ENCODE measurements at places on chromosomes 4 and X.
A peak's percentile ranks its signal among the peaks of the same experiment; 100 is the strongest.

DNA sequence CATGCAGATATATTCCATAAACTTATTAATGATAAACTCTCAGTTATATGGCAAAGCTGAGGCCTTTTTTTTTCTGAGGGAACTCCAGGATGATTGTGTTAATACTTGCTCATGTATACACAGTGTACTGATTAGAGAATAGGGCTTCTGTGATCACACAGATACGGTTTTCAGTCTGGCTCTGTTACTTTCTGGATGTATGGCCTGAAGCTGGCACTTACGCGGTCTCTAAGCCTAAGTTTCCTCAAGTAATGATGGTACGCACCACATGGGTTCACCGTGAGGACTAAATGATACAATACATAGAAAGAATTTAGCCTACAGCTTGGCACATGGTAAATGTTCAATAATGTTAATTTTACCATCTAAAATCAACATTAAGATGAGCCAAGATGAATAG is 73.8 kb downstream of the SEC24D start:
- peaks cover 57% of the 10 kb centered on the region for H3K36me3 ChIP-seq
- no peak overlapping the region for H3K27ac ChIP-seq
- H3K27me3 ChIP-seq: no peaks in the 10 kb centered on the region
- no peak for DNase-seq
- H3K4me1 ChIP-seq: no peaks in the 10 kb centered on the region
- no peak overlapping the region for H3K4me3 ChIP-seq

- DNase-seq: no peak
- H3K27me3 ChIP-seq: no peaks in the 10 kb centered on the region
- no peaks in the 10 kb centered on the region for H3K4me1 ChIP-seq
- H3K27ac ChIP-seq: no peak overlapping the region
- no peak overlapping the region for H3K4me3 ChIP-seq
- no peaks in the 10 kb centered on the region for H3K36me3 ChIP-seq
Observed at GRCh38 chr4:176885224-176885623, 92.5 kb upstream of the VEGFC start.

DNA sequence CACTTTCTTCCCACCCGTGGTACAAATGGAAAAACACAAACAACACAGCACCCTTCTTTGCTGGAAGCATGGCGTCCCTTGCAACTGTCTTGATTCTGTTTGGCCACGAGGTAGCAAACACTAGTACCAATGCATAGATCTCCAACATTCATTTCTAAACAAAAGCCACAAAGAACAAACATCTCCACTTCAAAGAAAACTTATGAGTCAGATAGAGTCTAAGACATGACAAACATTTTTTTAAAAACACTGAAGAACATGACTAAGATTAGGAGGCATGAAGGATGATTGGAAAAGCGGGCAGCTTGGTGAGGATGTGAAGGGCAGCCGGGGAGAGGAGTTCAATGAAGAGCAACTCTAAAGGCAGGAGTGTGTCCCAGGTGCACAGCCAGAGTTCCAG is 197.6 kb upstream of the FAM9B start:
- H3K36me3 ChIP-seq: no peaks in the 10 kb centered on the region
- no peak overlapping the region for H3K27ac ChIP-seq
- H3K4me1 ChIP-seq: no peaks in the 10 kb centered on the region
- H3K27me3 ChIP-seq: no peaks in the 10 kb centered on the region

GRCh38 chr4:30770049-30770549 is 49.9 kb downstream of the PCDH7 start:
- no peaks in the 10 kb centered on the region for H3K4me1 ChIP-seq
- no peak overlapping the region for H3K4me3 ChIP-seq
- H3K27me3 ChIP-seq: no peaks in the 10 kb centered on the region
- H3K36me3 ChIP-seq: no peaks in the 10 kb centered on the region
- no peak for DNase-seq
- no peak overlapping the region for H3K27ac ChIP-seq

- no peaks in the 10 kb centered on the region for H3K36me3 ChIP-seq
- no peaks in the 10 kb centered on the region for H3K27me3 ChIP-seq
Observed at GRCh38 chr4:157075811-157076577, at the start of gene GLRB. GLRB (plus strand) TSS chr4:157076150; CDS start chr4:157078025, 1,875 bp downstream.

DNA sequence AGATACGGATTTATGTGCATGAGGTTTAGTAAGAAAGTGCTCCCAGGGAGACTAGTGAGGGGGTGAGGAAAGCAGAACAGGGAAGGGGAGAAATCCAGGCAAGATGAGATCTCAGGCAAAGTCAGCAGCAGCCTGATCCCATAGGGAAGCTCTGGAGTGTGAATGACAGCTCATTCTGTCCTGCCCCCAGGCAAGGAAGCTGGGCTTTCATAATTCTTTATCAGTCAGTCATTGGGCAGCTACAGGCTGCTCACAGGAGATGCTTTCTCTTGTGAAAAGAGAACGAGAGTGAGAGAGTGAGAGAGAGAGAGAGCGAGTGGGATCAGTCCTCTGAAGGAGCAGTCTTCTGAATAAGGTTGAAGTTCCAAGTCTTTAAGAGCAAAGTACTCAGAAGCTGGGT is 48.1 kb downstream of the SRPX start:
- H3K27me3 ChIP-seq: no peaks in the 10 kb centered on the region
- no peak for DNase-seq
- H3K36me3 ChIP-seq: no peaks in the 10 kb centered on the region

- H3K4me1 ChIP-seq: no peaks in the 10 kb centered on the region
- peaks cover 35% of the 10 kb centered on the region for H3K36me3 ChIP-seq
- no peak overlapping the region for H3K27ac ChIP-seq
- DNase-seq: no peak
- H3K4me3 ChIP-seq: no peak overlapping the region
Observed at GRCh38 chr4:118757761-118758251, 72.6 kb downstream of the METTL14 start.

DNA sequence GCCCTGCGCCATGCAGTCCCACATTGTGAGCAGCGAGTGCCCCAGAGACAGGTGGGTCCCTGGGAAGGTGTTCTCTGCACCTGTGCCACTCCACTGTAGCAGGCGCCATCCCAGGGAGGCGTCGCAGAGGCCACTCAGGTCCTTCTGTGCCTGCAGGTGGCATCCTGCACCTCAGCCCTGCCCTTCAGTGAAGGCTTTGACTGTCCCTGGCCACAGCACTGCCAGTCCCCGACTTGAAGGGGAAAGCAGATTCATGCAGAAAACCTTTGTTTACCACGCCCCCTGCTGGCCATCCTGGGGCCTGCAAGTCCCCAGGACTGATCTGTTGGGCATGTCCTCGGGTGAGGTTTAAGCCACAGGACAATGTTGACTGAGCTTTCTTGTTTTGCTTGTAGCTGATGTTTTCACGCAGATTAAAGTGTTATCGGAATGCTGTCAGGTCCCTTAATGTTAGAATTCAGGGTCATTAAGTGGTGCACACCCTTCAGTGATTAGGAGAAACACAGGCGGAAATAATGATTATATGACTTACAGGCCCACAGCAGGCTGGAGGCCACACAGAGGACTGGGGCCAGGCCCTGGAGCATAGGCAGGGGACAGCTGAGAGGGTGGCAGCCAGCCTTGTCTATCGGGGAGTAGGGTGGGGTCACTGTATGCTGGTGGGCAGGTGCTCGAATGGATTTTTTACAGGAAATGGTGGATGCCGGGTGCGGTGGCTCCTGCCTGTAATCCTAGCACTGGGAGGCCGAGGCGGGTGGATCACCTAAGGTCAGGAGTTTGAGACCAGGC is 5.0 kb downstream of the TACC3 start:
- H3K27me3 ChIP-seq: no peaks in the 10 kb centered on the region
- peaks cover 47% of the 10 kb centered on the region for H3K4me1 ChIP-seq
- H3K27ac ChIP-seq: 0 out of 2 replicates have a peak overlapping the region, but pooled peaks have one; percentile 18
- peaks cover 93% of the 10 kb centered on the region for H3K36me3 ChIP-seq
- DNase-seq: peak; percentile 85

- H3K36me3 ChIP-seq: no peaks in the 10 kb centered on the region
- H3K4me1 ChIP-seq: no peaks in the 10 kb centered on the region
- no peak overlapping the region for H3K27ac ChIP-seq
Observed at GRCh38 chr4:1109898-1110506, 3.4 kb downstream of the RNF212 start.

DNA sequence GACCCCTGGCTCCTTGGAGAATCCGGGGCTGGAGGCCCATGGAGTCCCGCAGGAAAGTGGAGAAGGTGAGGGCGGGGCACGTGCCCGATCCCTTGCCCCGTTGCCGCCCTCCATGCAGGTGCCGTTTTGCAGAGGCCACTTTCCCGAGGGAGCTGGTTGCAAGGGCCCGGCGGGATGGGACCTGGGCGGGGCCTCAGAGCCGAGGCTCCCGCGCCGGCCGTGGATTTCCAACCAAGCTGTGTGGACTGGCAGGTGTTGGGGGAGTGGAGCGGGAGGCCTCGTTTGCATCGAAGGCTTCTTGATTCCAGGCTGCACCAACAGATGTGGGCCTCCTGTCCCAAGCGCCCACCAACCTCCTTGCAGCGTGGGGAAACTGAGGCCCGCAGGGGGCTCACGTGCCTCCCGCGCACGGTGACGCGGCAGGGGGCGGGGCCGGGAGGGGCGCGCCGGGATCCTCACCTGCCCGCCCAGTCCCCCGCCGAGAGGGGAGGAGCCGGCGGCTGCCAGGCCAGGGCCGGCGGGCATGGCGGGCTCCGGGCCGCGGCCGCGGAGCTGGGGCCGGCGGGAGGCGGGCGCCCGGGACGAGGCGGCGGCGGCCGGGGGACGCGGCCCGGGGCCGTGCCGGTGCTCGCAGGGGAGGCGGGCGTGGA is 24.9 kb downstream of the SH3BP2 start:
- H3K27me3 ChIP-seq: no peaks in the 10 kb centered on the region
- no peak for DNase-seq
- no peak overlapping the region for H3K27ac ChIP-seq
- H3K36me3 ChIP-seq: no peaks in the 10 kb centered on the region
- H3K4me1 ChIP-seq: peaks cover 5% of the 10 kb centered on the region
- no peak overlapping the region for H3K4me3 ChIP-seq

- H3K4me1 ChIP-seq: no peaks in the 10 kb centered on the region
- H3K27me3 ChIP-seq: no peaks in the 10 kb centered on the region
- no peaks in the 10 kb centered on the region for H3K36me3 ChIP-seq
Observed at GRCh38 chr4:25031077-25031621, 403 bp upstream of the LGI2 start.
